ENCODE measurements at places on chromosomes 4 and X.

- no peak for DNase-seq
These were observed 129.0 kb upstream of the TECRL start for GRCh38 chr4:64538219-64538618.

DNA sequence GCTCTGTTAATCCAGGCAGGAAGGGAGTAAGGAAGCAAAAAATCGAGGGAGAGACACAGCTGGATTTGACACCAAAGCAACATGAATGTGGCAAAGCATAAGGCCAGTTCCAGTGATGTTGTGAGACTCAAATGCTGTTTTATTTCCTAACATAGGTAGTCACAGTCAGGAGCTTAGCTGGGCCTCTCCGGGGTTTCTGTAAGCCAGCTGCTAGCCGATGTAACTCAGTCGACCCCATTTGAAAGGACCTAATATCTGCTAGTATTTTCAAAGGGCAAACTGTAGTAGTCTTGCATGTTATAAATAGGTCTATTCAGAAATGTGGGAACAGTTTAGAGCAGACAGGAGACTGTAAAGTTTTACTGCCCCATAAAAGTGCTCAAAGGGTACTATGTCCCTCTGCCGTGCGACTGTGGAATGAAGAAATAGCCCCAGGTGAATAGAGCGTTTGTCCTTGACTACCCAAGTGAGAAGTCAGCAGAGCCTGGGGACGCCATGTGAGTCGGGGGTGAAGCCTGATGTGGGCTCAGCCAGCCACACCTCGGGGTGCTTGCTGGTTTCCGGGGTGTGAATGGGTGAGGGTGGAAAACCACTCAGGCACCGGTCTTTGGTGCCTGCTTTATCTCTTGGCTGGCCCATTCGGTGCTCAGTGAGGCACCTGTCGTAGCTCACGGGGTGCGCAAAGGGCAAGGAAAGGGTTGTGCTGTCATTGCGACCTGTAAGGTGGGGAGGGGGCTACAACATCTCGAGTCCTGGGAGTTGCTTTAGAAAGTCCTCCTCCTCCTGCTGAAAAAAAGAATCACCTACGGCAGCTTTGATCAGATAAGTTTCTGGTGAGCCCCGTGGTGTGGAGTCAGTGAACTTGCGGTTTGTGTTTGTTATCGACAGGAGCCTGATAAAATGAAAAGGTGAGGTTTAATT lies 745 bp downstream of the TRIM2 start:
- DNase-seq: peak; percentile 48

- DNase-seq: no peak
These were observed 5.8 kb downstream of the SLBP start for GRCh38 chr4:1706358-1706757.

DNA sequence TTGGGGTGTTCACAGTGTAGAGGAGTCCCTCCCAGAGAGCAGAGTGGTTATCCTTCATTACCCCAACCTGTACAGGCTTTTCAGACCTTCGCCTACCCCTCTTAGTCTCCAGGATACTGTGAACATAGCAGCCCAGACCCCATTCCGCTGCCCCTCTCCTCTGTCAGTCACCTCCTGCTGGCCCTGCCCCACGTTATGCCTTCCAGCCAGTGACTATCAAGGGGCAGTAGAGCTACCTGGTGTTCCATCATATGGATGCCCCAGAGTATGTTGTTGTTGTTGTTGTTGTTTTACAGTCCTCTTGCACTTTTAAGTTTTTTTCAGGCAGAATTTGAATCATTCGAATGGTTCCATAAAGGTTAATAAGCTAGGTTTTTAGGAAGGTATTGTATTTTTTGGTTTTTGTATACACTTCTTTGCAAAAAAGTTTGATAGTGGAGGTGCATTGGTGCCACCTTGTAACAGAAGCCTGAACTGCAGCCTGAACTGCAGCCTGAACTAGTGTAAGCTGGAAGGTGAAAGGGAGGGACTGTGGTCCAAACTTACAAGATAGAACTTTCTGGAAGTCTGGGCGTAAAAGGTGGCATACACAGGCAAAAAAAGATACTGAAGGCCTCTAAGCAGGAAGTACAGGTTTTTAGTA lies 101.4 kb upstream of the RAB40AL start:
- no peak for DNase-seq

DNA sequence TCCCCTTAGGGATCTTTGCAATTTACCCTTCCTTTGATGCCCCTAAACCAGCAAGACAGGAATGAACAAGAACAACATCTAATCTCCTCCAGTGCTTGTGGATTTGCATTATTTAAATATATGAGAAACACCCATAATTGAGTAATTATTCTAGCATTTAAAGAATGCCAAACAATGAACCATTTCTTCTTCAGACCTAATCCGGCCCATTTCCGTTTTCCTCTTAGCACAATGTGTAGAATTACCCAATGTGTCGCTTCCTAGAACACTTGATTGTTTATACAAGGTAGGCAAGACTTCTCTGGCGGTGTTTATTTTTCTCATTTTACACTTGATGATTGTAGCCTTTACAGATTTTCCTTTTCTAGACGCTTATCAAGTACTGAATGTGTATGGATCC lies 43.5 kb downstream of the CLDN34 start:
- DNase-seq: no peak

- DNase-seq: no peak
These were observed 4.0 kb upstream of the PI4K2B start for GRCh38 chr4:25229804-25230203.

GRCh38 chr4:71211748-71212147 lies 127.1 kb upstream of the SLC4A4 start:
- DNase-seq: no peak

- no peak for DNase-seq
These were observed 14.2 kb upstream of the HERC5 start for GRCh38 chr4:88442689-88443191.

GRCh38 chrX:112841820-112842157 lies 1.2 kb upstream of the AMOT start:
- no peak for DNase-seq

GRCh38 chr4:128521648-128522111 lies 234.1 kb upstream of the PGRMC2 start:
- no peak for DNase-seq

DNA sequence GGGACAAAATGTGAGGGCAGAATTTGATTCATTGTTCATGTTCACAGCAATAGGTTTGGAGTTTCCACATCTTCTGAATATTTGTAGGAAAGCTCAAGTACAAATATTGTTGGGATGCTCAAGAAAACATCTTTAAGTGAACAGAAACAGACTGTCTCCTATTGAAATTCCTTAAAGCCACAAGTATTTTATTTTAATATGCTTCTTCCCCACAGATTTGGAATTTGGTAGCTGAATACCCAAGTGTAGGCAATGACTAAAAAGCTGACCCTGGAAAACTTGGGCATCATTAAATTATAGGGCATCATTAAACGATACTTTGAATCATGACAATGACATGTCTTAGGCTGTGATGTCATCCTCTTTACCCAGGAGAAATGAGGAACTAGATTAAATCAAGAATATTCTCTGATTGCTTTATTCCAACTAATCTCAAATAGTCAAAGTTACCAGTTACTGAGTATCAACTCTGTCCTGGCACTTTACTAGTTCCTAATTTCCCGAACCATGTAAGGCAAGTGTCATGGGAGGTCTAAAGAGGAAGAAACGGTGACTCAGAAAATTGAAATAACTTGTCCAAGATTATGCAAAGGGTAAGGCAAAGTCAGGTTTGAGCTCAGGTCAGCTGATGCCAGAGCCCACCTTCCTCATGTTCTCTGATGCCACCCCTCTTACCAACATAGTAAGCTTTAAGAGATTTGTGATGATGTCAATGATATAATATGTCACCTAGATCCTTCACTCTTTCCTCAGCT lies 223.1 kb upstream of the LEF1 start:
- no peak for DNase-seq

DNA sequence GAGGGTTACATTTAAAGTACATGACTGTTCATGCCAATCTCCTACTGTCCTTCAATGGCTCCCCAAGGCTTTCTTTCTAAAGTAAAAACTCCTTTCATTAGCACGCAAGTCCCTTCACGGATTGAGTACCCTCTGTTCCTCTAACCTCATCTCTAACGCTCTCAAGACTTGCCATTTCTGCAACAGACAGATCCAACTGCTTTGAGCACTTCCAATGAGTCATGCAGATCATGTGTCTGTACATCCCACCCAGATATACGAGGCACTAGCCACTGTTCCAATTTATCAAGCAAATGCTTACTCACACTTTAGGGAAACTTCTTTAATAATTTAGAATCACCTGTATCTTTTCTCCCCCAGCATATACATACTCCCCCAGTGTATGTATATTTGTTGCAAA lies 332.5 kb upstream of the ZFP42 start:
- DNase-seq: no peak

DNA sequence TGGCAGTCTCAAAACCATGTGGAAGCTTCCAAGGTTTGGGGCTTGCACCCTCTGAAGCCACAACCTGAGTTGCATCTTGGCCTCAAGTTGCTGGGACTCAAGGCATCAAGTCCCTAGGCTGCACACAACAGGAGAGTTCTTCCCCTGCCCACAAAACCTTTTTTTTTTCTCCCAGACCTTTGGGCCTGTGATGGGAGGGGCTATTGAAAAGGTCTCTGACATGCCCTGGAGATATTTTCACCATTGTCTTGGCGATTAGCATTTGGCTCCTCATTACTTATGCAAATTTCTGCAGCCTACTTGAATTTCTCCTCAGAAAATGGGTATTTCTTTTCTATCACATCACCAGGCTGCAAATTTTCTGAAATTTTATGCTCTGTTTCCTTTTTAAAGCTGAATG lies 349.5 kb upstream of the EDA2R start:
- DNase-seq: no peak

DNA sequence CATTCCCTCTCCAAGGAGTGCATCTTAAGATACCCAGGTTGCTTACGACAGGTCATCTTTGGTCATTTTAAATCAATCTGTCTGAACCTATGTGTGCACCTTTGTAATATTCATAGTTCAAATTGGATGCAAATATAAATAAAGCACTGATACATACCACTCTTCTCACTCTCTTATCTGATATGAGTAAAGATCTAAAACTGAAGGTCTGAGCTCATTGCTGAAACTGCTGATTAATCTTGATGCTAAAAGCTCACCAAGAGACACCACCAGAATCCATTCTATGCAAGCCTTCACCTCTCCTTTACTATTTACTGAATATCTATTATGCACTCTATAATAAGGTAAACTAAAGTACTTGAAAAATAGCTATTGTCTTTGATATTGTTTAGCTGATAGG lies 16.6 kb downstream of the HSD17B13 start:
- no peak for DNase-seq

GRCh38 chr4:666822-667544 lies 7.1 kb downstream of the ATP5ME start:
- DNase-seq: no peak

- no peak for DNase-seq
These were observed 283.2 kb downstream of the DCHS2 start for GRCh38 chr4:154208424-154208823.

GRCh38 chr4:80613470-80613869 lies 277.9 kb downstream of the CFAP299 start:
- no peak for DNase-seq

DNA sequence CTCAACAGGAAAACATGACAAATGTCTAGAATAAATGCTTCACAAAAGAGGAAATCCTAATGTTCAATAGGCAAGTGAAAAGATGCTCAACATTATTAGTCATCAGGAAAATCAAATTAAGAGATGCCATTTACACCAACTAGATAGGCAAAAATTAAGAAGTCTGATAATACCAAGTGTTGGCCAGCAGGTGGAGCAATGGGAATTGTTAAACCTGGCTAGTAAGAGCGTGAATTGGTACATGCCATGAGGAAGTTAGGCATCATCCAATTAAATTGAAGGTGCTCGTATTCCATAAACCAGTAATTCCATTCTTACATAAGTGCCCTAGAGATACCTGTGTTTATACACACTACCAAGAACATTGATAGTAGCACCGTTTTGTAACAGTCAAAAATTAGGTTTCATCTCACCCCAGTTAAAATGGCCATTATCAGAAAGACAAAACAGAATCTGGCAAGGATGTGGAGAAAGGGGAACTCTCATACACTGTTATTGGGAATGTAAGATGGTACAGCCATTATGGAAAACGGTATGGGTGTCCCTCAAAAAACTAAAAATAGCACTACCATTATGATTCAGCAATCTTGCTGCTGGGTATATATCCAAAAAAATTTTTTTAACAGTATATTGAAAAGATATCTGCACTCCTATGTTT lies 14.0 kb upstream of the ZCCHC18 start:
- DNase-seq: peak; percentile 36

- no peak for DNase-seq
These were observed 109.6 kb upstream of the NDP start for GRCh38 chrX:44082829-44083228.

- DNase-seq: no peak
These were observed 48.0 kb downstream of the USP46 start for GRCh38 chr4:52611030-52611555.

GRCh38 chr4:66653937-66654336 lies 891.4 kb downstream of the CENPC start:
- no peak for DNase-seq

DNA sequence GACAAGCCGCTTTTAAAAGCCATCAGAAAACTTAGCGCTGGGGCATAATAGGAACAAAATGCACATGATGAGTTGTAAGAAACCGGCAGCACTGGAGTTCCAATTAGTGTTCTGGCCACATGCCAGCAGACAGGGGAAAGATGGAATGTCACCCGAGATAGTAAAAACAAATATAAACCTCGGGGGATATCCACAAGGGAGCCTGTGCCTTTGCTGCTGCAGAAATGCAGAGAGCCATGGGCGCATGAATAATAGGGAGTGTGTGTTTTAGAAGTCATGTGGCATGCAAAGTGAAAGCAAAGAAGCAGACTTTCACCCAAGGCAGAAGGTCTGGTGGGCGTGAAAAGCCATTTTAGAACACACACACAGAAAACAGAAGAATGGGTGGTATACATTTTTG lies 19.1 kb downstream of the GPRASP3 start:
- DNase-seq: no peak

DNA sequence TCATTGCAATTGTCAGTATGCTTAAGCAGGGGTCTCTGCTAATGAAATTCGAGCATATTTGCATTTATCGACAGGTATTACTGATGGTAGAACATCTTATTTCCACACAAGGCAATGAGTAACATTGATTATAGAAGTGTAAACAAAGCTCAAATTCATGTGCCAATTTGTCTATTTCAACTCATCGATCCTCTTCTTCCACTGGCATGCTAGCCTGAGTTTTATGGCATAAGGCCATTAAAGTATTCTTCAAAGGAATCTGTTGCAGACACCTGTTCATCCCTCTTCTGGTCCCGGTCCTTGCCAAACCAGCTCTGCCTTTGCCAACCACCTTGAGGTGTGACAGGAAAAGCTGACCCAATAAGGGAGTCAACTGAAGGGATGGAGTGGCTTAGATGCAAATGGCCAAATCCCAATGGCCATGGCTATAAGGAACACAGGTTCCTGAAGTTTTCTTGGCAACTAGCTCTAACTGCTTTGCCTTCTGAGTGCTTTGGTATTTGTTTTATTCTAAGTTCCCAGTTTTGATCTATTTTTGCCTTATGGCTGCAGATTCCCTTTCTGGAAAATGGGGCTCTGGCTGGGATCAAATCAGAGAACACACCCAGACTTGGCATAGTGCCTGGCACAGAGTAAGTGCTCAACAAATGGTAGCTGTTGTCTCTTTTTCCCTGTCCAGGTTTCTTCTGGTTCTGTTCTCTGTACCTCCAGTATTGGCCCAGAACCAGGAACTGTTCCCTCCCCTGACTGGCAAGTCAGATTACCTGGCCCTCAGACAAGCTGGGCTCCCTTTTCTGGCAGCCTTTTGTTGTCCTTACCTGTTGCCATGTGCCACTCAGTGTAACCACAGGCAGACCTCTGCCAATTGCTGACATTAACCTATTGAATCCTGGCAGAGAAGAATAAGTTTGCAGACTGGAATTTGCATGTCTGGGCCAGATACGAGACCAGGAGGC lies 63.1 kb downstream of the RTL9 start:
- no peak for DNase-seq
